ENCODE measurements at places on chromosomes 12 and 14.
A peak's percentile ranks its signal among the peaks of the same experiment; 100 is the strongest.

GRCh38 chr12:106246891-106247673 lies 738 bp downstream of the CKAP4 start:
- peak; percentile 81 for DNase-seq

GRCh38 chr14:70793637-70794036 lies 15.7 kb downstream of the MAP3K9 start:
- no peak for DNase-seq

GRCh38 chr12:4283512-4284255 lies 10.1 kb downstream of the CCND2 start:
- DNase-seq = no peak

DNA sequence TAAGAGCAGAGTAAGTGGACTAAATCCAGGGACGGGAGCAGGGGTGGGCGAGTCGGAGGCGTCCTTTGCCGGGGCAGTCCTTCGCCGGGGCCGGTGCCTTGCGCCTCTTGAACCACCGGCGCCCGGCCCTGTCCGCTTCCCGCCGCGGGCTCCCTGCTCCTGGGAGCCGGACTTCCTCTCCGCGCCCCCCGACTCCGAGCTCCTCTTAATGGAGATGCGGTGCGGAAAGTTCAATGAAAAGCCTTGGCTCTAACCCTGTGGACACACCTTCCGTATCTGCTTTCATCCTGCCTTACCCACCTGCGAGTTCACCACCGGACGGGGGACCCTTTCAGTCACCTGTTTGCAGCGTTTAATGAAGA lies 412 bp downstream of the FGFR1OP2 start:
- DNase-seq = no peak

DNA sequence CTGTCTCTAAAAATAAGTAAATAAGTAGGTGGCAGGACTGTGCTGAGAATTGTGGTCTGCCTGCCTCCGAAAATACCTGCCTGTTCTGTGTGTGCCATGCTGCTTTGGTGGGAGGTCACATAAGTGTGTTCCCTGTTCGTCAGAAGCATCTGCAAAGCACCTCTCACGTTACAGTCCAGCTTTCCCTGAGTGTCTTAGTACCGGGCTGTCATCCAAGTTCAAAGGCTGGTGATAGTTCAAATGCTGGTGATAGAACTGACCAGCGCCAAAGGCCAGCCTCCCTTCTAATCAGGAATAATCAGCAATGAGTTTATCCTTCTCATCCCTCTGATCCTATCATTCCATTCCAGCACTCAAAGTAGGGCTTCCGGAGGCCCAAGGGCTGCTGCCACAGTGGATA lies 5.6 kb downstream of the CABP1 start:
- DNase-seq = no peak

- no peak for DNase-seq
These were observed 132.3 kb upstream of the CRY1 start for GRCh38 chr12:107225635-107226034.

DNA sequence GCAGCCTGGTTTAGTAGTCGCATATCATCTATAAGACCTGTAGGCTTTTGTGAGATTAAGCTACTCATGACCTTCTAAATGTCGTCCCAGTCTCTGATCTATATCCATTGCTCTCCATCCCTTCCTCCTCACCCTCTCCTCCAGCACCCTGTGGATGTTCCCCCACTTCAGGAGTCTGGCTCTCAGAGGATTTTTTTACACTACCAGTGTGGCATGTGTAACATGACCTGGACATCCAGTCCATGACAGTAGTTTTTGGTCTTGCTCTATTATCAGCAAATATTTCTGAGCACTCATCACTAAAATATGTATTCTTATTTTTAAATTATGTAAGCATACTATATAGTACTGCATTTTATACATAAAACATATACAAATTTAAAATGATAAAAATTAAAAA lies 142.1 kb downstream of the DYRK2 start:
- DNase-seq = no peak

- no peak for DNase-seq
These were observed 11.8 kb downstream of the GPR65 start for GRCh38 chr14:88016768-88017167.

DNA sequence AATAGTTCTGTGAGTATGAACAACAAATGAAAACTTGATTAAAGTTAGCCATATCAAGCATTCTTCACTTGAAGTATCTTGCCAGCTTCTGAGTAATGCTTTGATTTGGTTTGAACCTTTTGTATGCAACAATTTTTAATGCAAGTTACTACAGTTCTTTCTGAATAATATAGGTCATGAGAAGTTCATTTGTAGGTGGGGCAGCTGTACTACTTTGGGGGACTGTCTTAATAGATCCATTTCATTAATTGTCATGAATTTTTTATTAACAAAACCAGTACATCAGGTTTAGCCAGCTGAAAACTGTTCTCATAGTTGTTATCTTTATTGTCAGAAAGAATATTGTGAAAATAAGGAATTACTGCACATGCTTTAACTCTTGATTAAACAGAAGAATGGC lies 142.7 kb downstream of the FOXA1 start:
- DNase-seq = no peak

GRCh38 chr12:1050059-1050707 lies 59.2 kb downstream of the ERC1 start:
- DNase-seq = no peak

DNA sequence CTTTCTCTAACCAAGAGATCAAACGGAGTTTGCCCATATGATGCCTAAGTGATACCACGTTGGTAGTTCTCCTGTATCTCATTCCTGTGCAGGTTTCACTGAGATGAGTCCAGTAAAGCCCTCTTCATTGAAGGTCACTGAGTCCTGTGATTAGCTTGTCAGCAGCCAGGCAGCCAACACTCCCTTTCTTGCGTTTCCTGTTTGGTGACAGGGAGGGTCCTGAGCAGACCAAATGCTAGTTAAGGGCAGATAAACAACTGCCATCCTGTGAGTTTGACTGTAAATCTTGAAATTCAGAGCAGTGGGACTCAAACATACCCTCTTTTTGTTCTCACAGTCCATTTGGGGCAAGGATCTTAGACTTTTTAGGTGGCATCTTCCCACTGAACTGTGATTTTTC lies 39.4 kb downstream of the ZNF641 start:
- DNase-seq = no peak

DNA sequence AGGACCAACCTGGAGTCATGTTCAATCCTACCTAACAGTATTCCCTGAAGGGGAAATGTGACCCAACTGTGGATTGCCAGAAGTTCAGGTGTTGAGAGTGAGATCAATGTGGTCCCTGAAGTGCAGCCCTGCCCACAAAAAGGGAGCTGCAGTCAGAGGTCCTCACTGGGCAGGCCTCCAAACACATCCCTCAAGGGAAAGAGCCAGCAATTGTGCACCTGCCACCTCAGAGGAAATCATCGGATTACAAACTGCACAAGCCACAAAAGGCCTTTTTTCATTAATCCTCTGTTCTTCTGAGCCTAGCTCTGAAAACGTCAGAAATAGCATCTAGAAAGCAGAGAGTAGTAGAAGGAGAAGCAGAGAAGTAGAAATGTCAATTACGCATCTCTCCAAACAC lies 10.8 kb upstream of the MDM1 start:
- no peak for DNase-seq

DNA sequence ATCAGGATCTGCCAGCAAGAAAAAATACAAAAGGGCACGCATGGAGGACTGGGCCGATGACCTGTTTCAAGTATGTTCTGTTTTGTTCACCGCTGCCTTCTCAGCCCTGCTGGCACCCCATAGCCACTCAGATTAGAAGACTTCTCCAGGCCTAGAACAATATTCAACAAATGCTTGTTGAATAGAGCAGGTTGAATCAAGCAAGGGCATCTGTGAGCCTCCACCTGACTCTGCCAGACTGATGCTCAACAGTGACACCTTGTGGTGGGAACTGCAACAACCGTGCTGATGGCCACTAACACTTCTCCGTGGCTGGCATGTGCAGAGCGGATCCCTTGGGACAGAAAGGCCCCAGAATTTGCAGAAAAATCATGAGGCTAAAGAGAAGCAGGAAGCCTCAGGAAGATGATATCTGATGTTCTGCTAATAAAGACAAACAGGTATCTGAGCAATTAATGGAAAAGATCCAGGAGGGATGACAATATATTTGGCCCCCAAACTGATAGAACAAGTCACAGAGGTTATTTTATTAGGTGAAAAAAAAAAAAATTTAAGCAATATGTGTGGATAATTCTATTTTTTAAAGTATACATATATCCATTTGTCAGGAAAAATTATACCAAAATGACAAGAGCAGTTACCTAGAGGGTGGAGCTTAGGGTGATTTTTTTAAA lies 114.3 kb downstream of the KSR2 start:
- DNase-seq = peak; percentile 75

- peak; percentile 29 for DNase-seq
These were observed 195.6 kb upstream of the KRR1 start for GRCh38 chr12:75706786-75707605.

GRCh38 chr12:127145929-127146789 lies 1120.8 kb upstream of the TMEM132C start:
- peak; percentile 98 for DNase-seq

DNA sequence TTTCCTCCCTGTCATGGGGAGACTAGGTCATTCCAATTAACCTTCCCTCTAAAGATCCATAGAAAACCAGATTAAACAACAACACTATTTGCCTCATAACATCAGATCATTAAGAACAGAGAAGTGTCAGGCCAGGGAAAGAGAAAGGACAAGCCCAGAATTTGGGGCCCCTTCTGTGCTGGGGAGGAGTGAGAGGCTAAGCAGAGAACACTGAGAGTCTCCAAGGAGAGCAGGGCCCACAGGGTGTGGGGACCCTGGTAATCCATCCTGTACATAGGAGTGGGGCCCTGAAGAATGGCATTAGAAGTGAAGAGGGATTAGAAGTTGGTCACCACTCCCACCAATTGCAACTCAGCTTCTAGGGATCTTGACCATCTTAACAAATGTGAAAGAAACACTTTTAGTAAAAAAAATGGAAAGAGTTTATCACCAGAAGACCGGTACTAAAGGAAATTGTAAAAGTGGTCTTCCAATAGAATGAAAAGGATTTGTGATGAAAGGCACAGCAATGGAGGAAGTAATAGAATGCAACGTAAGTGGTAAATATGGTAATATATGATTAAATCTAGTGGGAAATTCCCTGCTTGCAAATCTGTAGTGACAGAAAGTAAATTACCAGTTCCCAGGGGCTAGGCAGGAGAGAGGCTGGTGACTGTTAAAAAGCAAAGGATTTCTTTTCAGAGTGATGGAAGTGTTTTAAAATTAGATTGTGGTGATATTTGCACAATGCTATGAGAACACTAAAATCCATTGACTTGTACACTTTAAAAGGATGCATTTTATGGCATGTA lies 14.0 kb upstream of the TMTC1 start:
- no peak for DNase-seq

DNA sequence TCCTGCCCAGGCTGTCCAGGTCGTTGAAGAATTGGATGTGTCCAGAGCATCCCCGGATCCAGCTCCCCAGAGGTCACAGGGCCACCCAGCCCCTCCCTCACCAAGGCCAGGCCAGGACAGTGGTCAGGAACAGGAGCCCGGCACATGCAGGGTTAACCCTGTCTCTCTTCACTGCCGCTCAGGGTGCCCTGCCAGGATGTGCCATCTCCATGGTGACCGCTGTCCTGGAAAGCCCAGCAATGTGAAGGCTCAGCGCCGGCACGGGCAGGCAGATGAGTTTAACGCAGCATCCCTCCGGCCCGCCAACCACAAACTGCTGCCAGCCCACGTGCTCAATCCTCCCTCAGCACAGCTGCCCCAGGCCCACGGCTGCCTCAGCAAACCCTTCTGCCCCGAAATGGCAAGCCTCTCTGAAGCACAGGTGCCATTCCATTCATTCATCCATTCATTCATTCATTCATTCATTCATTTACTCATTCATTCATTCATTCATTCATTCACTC lies 4.4 kb downstream of the TMEM179 start:
- peak; percentile 94 for DNase-seq

GRCh38 chr12:53325511-53326061 lies 4.2 kb upstream of the AAAS start:
- peak; percentile 90 for DNase-seq

- no peak for DNase-seq
These were observed 24.8 kb upstream of the TMEM106C start for GRCh38 chr12:47938594-47938993.

DNA sequence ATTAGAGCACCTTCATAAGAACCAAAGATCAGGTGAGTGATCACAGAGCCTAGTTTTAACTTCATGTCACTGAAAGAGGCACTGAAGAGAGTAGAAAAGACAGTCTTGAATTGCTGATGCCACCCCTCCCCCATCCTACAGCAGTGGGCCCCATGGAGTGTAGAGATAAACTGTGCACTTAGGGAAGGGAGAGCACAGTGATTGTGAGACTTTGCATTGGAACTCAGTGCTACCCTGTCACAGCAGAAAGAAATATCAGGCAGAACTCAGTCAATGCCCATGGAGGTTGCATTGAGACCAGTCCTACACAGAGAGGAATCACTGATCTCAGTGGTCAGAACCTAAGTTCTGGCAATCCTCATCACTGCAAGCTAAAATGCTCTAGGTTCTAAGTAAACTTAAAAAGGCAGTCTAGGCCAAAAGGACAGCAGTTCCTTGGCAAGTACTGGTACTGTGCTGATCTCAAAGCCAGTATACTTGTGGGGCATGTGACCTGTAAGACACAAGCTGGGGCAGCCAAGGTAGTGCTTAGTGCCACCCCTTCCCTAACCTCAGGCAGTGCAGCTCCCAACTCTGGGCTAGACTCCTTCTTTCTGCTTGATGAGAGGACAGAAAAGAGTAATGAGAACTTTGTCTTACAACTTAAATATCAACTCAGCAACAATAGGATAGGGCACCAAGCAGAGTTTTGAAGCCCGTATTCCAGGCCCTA lies 94.1 kb downstream of the FSCB start:
- DNase-seq = no peak

DNA sequence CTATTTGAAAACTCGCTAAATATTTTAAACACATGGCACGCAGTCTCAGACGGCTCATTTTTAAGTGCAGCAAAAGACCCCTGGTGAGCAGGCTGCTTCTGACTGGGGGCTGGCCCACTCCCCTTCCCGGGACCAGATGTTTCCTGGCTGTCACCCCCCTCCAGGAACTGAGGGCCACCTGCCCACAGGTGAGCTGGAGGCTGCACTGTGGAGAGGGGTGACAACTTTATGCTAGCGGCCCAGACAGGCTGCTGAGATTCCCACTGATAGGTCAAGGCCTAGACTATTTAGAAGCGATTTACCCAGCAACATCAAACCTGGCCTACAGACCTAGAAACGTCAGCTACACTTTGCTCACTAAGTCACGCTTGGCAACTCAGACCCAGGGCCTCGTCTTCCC lies 92.1 kb downstream of the BCL11B start:
- DNase-seq = no peak

- no peak for DNase-seq
These were observed 308.1 kb downstream of the AACS start for GRCh38 chr12:125373375-125373774.

DNA sequence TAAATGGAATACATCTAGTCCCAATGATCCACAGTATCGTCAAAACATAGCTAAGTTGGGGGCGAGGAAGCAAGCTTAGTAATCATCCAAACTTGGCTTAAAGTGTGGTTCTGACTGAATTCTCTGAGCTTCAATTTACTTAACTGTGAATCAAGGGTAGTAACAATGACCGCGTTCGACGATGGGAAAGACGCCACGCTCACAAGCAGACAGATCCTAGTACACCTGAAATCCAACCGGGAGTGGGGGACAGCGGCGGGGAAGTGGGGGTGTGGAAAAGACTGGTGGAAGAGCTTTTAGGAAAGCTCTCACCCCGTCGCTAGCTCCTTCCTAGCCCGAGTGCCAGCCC lies 433 bp downstream of the COX16 start:
- DNase-seq = no peak

GRCh38 chr12:28938581-28939235 lies 210.4 kb upstream of the FAR2 start:
- DNase-seq = no peak

GRCh38 chr12:14768823-14769405 lies 34.4 kb downstream of the WBP11 start:
- DNase-seq = no peak
